Stimulated activated CD8-positive, alpha-beta memory T cell treated with anti-CD3 and anti-CD28 coated beads, Interleukin-12 subunit alpha, Interleukin-12 subunit beta, amount 100 ng/mL, for 1 hour (primary cell): ENCODE measurements at places on chromosomes 2 and 18.

DNA sequence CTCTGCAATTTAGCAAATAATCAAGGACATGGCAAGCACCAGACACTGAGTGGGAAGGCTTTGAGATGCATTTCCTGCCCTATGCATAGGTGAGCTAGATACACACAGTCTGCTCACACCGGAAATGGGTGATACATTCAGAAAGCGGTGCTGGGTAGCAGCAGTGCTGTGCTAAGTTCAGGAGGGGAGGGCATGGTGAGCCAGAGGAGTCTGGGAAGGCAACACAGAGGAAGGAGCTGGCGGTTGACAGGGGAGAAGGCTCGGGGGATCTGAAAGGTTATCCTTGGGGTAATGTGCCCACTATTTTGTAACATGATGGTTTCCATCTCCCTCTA is 57.4 kb upstream of the EPAS1 start:
- no peak for DNase-seq

- no peak for DNase-seq
Measured at GRCh38 chr2:71101656-71102055, 28.4 kb downstream of the MCEE start.

DNA sequence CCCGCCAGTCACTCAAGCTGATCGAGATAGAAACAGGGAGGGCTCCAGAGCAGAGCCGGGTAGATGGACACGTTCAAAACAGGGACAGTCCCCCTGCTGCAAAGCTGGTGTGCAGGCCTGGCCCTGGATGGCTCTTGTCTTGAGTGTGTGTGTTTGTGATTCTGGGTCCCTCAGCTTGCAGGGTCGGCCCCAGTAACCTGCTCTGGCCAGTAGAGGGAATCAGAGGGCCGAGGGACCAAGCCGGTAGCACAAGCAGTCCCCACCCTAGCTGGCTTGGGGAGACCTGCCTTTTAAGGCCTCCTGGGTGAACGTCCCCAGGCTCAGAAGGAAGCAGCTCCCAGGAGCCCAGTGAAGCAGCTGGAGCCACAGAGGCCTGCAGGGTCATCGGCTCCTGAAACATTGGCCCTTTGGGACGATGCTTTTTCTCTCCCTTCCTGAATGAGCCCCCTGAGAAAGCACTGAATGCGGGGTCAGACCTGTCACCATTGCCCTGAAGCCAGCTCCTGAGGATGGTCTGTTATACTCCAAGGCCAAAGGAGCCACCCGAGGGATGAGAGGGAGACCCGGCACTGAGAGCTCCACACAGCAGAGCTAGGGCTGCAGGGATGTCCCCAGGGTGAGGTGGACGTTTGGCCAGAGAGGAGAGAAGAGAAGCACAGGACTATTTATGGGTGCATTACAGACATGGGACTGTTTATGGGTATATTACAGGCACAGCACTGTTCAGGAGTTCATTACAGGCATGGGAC is 15.4 kb upstream of the MLPH start:
- DNase-seq, result no peak

DNA sequence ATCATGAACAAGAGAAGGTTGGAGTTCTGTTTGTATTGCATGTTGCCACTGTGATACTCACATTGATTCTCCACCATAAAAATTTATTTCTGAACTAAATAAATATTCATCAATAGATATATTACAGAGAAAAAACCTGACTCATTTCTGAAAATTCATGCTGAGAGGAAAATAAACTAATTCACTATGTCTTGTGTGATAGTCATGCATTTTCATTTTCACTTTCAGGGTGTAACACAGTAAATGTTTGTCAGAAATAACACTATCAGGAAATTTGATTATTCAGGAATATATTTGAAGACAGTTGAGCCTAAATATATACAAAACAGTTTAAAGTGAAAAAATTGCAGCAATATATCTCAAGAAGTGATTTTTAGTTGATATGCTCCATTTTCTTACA is 335.2 kb downstream of the KCNJ3 start:
- DNase-seq, result no peak
